ENCODE measurements at places on chromosomes 1 and 21.
A peak's percentile ranks its signal among the peaks of the same experiment; 100 is the strongest.

DNA sequence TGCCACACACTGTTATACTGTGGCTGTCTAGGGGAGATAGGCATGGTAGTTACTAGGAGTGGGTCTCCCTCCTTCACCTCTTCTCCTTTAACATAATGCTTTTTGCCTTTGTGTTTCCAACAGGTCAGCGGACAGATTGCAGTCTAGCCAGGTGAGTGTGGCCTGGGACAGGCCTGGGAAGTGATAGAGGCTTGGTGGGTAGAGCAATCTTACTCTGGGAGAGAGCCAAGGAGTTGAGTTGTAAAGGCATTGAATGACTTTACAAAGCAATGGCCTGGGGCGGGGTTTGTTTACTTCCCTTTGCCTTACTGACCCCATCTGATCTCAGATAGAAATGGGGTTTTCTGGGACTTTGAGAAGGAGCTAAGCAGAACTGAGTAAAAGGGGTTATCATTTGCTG lies 51.0 kb upstream of the IKBKE start:
- DNase-seq: no peak

- no peak for DNase-seq
Observed at GRCh38 chr1:167453123-167453522, 65.2 kb downstream of the CD247 start.

DNA sequence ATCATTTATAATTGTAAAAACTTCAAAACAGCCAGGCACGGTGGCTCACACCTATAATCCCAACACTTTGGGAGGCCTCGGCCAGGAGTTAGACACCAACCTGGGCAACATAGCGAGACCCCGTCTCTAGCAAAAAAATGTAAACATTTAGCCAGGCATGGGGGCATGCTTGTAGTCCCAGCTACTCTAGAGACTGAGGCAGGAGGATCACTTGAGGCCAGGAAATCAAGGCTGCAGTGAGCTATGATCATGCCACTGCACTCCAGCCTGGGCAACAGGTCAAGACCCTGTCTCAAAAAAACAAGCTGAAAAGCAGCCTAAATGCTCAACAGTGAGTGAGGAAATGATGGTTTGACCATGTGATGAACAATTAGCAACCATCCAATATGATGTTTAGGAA lies 7.3 kb downstream of the C1orf167 start:
- DNase-seq: no peak

DNA sequence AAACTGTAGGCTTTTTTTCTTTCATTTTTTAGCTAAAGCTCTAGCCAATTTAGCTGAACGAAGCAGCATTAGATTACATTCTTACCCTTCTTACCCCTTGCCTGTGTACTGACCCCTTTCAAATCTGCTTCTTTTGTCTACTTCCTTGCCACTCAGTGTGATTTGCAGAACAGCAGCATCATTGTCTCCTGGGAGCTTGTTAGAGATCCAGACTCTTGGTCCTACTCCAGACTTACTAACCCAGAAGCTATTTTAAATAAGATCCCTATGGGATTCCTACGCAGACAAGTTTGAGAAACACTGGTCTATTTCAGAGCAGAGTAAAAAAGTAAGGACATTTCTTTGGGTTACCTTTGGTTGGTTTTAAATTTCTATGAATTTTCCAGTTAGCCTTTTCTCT lies 13.8 kb downstream of the LRRC39 start:
- no peak for DNase-seq

GRCh38 chr1:70458131-70458530 lies 47.1 kb downstream of the CTH start:
- DNase-seq: no peak

DNA sequence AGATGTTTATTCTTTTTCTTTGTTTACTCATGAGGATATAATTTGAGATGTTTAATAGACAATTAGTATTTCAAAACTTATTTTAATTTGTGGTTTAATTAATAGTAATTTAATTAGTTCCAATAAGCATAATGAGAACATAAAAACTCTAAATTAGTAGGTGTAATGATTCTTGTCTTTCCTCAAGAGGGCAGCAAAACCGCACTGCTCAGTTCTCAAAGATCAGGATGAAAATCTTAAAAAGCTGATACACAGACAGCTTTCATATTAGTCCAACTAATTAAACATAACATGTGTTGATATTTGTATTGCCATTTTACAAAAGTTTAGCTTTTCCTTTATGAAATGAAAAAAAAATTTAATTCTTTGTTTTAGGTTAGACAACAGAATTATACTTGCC lies 106.7 kb upstream of the C21orf91 start:
- DNase-seq: peak; percentile 12

GRCh38 chr1:116203181-116203723 lies 92.1 kb downstream of the MAB21L3 start:
- no peak for DNase-seq

GRCh38 chr1:177944016-177944949 lies 25.6 kb downstream of the SEC16B start:
- no peak for DNase-seq

DNA sequence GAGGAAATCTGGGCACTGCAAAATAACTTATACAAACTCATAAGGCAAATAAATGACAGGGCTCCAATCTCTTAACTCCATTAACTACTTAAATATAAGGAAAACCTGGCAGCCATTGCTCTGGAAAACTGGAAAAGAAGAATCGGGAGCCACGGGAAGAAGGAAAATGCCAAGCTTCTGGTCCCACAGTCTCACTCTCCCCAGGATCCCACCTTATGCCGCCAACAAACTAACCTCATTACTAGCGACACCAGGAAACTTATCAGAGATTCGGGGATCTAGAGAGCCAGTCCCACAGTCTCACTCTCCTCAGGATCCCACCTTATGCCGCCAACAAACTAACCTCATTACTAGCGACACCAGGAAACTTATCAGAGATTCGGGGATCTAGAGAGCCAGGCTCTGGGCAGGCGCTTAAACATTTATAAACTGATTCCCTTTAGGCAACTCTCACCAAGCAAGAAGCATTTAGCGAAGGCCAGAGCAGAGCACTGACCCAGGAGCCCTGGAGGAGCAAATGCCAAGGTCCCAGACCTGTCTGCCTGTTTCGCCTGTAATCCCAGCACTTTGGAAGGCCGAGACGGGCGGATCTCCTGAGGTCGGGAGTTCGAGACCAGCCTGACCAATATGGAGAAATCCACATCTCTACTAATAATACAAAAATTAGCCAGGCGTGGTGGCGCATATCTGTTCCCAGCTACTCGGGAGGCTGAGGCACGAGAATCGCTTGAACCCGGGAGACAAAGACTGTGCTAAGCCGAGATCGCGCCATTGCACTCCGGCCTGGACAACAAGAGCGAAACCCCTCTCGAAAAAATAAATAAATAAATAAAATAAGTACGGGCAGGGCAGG lies 720 bp downstream of the PSMB2 start:
- no peak for DNase-seq

DNA sequence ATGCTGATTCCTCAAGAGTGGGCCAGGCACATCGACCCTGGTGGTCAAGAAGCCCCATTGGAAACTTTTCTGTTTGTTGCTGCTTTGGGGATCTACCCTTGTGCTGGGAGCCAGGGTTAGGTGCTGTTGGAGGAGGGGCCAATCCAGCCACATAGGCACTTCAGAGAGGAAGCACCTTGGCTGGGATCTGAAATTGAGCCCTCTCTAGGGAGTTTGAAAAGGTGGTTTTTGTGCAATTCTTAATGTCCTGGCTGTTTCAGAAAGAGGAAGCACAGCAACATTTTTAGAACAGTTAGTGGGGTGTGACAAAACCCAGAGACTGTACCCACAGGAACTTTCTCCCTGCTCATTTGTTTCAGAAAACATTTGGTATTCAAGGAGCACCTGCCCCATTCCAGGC lies 17.2 kb upstream of the BEND5 start:
- DNase-seq: no peak

DNA sequence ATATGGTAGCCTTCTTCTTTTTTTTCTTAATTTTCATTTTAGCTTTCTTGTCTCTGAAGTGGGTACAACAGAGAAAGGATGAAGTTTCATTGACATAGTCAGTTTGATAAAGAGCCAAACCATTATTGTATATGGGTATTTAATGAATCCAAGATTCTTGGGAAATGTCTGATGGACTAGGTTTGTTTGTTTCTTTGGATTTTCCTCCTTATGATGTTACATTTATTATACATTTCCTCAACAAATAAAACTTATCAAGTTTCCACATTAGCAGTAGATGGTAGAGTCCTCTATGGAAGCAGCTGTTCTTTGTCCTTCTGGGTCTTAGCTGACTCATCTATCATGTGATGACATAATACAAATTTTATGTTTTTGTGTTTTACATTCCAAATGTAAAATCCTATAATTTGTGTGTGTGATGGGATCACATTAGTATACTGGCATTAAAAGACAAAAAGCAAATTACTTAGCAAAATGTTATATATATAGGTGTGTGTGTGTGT lies 6.0 kb downstream of the COL24A1 start:
- DNase-seq: no peak

DNA sequence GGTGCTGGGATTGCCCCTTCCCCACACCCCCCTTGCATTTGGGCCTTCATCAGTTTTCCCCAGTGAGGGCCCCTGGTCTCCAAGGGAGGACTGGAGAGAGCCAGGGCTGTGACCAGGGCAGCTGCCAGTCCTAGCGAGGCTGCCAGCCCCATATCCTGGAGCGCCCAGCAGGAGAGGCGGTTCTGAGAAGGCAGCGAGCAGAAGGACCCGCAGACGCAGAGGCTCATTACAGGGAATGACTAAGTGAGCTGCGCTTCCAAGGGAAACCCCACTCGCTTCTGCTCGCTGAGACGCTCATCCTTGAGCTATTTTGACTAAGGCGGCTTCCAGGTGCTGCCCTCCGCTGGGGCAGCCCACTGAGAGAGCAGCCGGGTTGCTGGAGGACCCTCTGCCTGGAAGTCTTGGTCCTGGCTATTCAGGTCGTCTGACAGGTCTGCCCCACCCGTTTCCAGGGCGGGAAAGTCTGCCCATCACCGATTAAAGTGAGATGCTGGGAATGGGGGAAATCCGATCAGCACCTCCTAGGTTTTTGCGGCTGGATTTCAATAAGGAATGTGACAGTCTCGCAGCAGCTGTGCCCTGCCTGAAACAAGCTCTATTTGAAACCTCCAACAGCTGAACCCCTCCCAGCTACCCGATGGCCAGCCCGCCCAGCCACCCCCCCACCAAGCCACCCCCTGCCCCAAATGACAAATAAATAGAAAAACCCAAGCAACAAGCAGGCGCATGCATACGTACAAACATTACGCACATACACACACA lies 2.8 kb downstream of the KCNN3 start:
- no peak for DNase-seq

DNA sequence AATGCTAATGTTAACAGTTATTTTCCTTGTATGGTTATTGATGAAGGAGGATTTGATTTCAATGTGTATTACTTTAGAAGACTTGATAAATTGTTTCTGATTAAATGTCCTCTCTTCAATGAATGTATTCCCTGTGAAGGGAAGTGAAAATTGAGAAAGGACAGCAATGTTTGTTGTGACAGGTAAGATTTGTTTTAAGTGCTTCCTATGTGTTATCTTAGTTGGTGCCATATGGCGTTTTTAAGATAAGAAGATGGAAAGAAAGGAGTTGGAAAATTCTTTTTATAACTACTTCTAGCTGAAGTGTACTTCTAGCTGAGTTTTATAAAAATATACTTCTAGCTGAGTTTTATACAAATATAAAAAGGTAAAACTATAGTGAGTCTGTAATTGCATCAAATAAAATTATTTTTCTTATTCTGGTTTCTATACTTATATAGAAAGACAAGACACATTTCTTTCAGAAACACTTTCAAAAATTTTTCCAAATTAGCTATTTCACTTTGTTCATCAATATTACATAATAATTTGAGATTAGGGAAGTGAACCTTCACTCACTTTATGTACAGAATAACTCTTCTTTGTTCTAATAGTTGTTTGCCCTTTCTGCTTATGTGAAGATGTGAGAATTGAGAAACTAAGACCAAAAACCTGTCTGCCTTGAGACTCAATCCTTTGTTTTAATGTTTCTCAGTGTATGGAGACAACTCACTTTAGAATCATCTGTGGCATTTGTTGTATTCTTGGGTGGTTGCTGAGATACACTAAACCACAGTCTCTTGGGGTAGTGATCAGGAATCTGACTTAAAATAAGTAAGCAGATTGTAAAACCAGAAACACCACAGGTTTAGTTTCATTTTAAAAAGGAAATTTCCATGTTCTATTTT lies 382.9 kb upstream of the B3GALT2 start:
- peak; percentile 29 for DNase-seq

All from CD4-positive, CD25-positive, alpha-beta regulatory T cell (primary cell).